NCI-H460 (cell line): ENCODE measurements at places on chromosomes 1 and 21. TPM values are rescaled to one million over a fixed set of nuclear protein-coding genes. Genes with fewer than 3 reads are reported as not detected.

DNA sequence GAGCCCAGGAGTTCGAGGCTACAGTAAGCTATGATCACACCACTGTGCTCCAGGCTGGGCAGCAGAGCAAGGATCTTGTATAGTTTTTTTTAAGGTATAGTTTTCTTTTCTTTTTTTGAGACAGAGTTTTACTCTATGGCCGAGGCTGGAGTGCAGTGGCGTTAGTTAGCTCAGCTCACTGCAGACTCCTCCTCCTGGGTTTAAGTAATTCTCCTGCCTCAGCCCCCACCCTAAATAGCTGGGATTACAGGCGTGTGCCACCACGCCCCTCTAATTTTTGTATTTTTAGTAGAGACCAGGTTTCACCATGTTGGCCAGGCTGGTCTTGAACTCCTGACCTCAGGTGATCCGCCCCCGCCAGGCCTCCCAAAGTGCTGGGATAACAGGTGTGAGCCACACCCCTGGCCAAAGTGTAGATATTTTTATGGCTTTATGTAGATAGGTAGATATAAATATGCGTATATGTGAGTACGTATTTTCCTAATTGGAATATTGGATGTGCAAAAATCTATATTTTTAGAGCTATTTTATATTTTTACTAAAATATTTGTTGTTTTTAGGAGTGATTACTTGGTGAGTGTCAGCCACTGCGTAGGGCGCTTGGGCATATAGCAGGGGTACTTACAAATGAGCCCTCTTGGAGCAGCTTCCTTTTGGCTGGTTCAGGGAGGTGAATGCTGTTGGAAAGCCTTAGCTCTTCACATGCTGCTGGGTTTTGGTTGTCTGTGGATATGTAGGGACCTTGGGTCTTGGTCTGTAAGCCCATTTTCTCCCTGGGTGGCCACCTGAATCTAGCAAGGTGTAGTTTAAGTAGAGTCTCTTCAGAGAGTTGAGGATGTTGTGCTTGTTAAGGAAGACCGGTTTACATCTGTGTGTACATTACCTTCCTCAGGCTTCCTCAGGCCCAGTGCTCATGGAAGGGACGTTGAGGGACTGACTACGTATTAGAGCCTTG lies 9.5 kb downstream of the KDM4A start:
- DNase-seq = no peak

- DNase-seq = no peak
These were observed 117.7 kb downstream of the LACTBL1 start for GRCh38 chr1:22854688-22855565.

DNA sequence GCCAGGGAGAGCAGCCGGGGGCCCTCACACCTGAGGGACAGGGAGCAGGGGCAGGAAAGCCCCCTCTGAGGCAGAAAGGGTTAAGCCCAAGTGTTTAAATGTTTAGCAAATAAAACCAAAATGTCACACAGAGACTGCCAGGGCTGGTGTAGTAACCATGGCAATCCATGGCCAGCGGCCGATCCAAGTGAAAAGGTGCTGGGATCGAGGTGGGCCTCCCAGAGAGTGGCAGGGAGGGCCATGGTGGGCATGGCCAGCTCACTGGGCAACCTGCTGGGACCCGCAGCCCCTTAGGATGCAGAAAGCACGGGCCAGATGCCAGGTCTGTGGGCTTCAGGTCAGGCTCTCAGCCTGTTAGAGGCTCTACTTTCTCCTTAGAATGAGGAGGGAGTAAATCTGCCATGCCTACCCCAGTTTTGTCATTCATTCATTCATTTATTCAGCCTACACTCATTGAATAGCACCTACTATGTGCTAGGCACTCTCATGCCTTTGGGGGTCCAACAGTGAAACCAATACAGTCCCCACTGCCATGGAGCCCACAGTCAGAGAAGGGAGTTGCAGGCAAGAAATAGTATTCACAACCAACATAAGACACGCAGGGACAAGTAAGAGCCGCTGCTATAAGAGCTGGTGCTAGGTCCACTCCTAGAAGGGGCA lies 56.1 kb downstream of the KCNN3 start:
- DNase-seq = no peak

- DNase-seq = no peak
These were observed 5.0 kb downstream of the BTG3 start for GRCh38 chr21:17607684-17608083.

DNA sequence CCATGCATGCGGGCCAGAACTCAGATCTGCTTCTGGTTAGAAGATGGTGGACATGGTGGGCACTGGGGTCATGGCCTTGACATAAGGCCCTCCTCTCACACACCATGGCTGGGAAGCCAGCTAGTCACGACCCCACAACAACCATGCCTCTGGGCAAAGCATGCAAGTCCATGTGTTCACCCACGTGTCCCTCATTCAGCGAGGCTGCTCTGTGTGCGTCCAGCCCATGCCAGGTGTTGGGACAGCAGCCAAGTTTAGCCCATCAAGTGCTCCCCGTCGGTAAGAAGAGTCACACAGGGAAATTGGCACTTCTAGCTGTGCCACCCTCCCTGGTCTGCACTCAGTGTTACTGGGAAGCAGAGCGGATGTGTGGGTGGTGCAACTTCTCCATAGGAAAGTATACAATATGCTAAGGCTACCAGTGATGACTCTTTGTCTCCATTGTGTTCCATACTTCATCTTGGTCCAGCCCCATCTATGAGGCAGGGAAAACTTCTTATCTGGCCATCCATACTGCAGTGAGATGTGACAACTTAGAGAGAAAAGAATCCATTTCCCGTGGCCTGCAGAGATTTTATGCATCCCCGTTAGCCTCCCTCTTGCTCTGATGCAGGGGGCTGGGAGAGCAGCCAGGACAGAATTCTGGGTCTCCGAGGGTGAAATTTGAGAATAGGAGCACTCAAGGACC lies 198.0 kb downstream of the GRIK3 start:
- no peak for DNase-seq

- no peak for DNase-seq
These were observed 50.6 kb downstream of the KIF26B start for GRCh38 chr1:245205396-245205795.

GRCh38 chr1:70044832-70045231 lies 160.5 kb downstream of the LRRC40 start:
- no peak for DNase-seq

DNA sequence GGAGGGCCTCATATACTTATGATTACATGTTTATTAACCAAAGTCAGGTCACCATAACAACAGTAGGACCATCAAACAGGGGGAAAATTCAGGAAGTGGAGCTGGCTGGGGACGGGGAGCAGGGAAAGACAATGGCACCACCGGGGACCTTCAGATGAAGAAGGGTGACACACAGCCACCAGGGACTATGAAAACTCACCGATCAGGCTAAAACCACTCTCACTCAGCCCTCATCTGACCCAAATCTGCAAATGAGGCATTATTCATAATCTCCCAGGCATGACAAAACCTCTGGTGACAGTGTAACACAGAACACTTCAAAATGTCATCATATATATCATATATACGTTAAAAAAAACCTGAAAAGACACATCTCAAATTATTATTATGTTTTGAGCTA lies 11.2 kb downstream of the MKNK1 start:
- no peak for DNase-seq

DNA sequence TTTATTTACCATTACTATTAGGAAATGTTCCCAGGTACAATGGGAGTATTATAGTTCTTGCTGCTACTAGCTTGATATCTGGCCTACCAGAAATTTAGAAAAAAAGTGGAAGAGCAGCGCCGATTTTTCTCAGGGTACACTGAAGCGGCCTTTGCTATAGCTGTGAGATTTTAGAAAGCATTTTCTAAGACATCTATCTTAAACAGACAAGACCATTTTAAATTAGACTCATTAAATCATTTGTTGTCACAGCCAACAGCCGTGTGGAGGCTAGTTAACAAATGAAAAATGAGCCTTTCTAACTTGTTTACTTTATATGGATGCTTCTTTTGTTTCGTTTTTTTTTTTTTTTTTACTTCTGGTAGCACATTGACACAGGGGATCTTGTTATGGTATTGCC lies 183.2 kb upstream of the ZRANB2 start:
- no peak for DNase-seq

GRCh38 chr1:21867451-21867996 lies 55.5 kb downstream of the LDLRAD2 start:
- no peak for DNase-seq

DNA sequence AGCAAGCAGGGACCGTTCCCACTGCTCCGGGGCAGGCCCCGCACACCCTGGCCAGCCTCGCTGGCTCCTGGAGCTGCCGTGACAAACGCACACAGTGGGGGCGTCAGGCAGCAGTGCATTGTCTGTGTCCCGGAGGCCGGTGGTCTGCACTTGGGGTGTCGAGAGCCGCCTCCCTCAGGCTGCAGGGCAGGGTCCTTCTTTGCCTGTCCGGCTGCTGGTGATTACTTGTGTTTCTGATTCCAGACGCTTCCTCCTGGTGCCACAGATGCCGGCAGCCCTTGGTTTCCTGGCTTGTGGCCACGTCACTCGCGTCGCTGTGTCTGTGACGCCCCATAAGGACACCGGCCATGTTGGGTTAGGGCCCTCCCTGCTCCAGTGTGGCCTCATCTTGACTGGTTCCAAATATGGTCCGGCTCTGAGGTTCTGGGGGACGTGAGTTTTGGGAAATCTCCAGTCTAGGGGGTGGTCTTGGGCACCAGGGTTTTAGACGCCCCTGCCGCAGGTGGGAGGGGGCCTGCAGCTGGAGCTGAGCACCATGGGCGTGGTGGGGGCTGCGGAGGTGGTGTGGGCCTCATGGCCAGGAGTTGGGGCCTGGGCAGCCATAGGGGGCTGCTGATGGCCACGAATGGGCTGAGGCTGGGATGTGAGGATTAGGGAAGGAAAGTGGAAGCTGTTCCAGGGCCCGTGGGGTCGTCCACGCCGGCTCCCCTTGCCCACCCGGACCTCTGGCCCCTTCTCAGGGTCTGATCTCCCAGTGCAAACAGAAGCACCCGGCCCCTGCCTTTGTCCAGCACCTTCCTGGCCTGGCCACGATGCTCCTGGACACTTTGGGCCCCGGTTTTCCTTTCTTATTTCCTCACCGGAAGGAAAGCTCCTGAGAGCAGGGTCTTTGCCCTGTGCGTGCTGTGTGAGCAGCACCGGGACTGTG lies 41.0 kb downstream of the SLX9 start:
- DNase-seq = no peak

DNA sequence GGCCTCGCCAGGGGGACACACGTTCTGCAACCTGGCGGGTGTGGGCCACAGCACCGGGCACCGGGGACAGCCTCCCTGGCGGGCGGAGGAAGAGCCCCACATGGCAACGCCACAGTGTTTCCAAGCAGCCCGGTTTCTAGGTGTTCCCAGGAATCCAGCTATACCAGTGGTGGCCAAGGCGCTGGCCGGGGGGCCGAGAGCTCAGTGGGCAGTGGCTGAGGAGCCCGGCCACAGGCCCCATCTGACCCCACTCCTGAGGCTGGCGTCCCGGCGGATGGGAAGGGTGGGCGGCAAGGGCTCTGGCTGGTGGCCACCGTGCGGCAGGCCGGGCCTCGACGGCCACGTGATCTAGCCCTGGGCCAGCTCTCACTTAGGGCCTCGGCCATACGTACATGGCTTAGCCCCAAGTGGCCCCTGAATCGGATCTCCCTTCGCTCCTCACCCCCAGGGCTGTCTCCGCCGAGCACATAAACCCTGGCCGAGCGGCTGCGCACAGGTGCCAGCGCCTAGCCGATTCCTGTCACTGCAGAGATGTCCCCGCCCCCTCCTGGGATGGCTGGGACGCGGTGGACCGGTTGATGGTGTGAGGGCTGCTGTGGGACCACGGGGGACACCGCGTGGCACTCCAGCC lies 68.7 kb downstream of the MORN1 start:
- DNase-seq = no peak

- no peak for DNase-seq
These were observed 44.1 kb upstream of the EIF4G3 start for GRCh38 chr1:21220815-21221214.

DNA sequence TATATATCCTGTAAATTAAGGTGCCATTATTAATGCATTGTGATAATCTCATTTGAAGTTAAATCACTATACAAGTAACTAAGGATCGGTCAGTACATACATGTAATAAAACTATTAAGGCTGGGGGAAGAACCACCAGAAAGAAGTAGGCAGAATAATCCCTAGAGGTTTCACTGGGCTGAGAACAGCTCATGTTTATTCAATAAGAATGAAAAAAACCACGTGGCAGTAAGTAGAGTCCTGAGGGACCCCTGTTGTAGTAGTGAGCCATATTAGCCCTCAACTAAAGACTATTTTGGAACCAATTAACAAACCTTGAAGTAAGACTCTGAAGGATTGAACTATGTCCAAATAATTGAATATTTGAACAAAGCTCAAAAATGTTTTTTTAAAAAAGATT lies 46.9 kb upstream of the ADAM30 start:
- DNase-seq = no peak

DNA sequence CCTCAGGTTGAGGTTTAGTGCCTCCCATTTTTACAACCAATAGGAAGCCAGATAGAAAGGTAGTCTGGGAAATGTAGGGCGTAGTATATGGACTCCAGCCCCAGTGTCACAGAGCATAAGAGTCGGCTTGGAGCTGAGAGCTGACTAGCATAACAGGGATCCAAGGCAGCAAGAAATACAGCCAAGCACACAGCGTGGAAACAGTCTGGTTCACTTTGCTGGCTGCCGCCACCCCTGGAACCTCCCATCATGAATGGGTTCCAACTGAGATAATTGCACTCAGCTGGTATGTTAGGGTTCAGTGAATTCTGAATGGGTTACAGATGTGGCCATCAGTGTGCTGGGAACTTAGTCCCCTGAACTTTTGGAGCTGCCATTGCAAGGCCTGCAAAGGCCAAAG lies 76.7 kb upstream of the GPR88 start:
- no peak for DNase-seq

DNA sequence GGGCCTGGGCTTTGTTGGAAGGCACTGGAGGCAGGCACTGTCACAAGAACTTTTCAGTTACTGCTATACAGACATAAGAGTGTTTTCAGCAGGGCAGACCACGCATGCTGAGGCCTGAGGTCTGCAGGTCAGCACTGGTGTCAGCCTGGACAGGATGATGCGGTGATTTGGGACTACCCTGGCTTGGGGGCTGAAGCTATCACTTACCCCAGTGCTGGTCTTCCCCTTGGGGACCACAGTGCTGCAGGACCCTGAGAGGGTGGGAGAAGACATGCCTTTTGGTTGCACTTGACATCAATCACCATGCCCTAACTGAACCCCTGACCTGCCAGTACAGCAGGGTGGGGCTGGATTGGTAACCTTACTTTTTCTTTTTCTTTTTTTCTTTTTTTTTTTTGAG lies 9.2 kb downstream of the DMRTB1 start:
- DNase-seq = no peak

DNA sequence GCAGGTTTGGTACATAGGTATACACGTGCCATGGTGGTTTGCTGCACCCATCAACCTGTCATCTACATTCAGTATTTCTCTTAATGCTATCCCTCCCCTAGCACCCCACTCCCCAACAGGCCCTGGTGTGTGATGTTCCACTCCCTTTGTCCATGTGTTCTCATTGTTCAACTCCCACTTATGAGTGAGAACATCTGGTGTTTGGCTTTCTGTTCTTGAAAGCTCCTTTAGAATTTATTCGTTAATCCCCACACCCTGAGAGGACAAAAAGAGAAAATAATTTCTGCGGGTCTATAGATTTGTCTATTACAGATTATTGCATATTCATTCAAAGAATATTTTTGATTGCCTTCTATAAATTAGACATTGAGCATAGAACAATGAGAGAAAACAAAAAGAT lies 455.5 kb downstream of the PLPP3 start:
- no peak for DNase-seq

The HSD3B2 gene
- total RNA-seq = not detected in 2 replicates

The KDF1 gene
- total RNA-seq = not detected in 2 replicates

The NTMT2 gene
- 0.15 TPM in 1 of 2 replicates, not detected in the other for total RNA-seq

The OR2T29 gene
- total RNA-seq = not detected in 2 replicates

The ANXA9 gene
- total RNA-seq = 0.10 and 0.61 TPM in 2 replicates

The TMEM82 gene
- total RNA-seq = not detected in 2 replicates

The NEGR1 gene
- 1.9 and 2.3 TPM in 2 replicates for total RNA-seq

The AMY1B gene
- total RNA-seq = not detected in 2 replicates

The KISS1 gene
- not detected in 2 replicates for total RNA-seq

The TIE1 gene
- not detected in 2 replicates for total RNA-seq

The ZNF691 gene
- total RNA-seq = 6.3 and 9.3 TPM in 2 replicates
